ENCODE measurements at places on chromosomes 4 and X.

DNA sequence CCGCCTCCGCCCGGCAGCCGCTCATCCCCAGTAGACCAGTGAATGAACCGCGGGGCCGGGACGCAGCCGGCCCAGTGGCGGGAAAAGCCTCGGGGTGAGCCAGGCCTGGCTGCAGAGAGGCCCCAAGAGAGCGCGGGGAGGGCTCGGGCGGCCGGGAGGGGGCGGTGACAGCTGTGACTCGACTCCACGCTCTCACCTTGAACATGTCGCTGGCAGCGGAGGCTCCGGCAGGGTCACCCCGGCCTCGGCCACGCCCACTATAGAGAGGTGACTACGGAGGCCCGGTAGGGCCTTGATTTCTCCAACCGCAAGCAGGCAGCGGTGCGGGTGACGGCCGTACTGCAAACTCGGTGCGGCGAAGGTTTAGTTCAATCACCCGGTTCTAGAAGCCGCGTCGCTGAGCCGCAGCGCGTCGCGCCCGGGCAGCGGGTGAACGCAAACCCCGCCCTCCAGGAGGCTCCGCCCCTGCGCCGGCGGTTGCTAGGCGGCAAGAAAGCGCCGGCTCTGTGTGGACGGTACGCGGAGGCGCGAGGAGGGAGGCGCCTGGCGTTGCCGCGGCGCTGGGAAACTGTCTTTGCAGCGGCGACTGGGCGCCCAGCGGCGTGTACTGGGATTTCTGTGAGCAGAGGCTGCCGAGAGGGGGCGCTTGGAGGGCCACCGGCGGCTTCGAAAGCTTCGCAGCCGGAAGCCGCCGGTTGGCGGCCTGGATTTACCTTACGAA lies at the start of the genes APOO and CXorf58:
Gene APOO, minus strand, starts transcription at position 441 of the 721 bp plus-strand sequence. Its CDS starts 236 bp downstream, at position 205.
Gene CXorf58, plus strand, starts transcription at position 509 of the 721 bp plus-strand sequence. CDS start 2,297 bp downstream, outside the sequence.
- DNase-seq = peak; percentile 70

DNA sequence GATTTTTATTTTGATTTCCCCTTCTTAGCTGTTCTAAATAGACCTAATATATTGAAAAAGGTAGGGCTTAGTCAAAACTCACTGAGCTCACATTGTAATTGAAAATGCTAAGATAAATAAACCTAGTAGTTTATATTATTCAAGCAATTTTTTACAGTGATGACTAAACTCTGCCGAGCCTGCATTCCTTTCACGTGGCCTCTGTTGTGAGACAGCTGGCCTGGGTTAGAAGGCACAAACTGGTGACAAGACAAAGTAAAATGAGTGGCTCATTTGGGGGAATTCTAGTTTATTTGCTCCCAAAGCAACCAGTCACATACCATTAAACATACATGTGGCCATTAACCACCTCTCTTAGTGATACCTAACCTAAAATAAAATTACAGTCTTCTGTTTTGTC lies 169.4 kb upstream of the TEX13C start:
- DNase-seq = no peak

DNA sequence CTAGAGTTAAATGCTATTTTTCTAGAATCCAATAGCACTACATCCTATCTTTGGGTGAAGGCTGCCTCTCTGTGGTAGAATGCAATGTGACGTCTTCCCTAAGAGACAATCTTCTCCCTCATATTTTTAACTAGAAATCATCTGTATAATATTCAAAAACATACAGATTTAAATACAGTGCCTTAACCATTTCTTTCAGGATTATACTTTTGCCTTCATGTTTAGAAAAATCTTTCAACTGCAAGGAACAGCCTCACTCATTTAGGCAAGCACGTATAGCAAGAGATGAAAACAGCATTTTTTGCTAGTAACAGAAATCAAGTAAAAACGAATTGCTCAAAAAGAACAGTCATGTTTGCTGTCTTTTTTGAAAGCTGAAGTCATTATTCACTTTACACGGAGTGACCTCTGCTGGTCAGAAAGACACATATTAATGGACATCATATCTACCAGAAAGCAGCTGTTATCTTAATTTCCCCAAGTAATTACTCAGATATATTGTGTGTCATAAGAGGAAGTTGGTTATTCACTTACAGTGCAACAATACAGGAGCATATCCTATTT lies 422.3 kb downstream of the STPG2 start:
- no peak for DNase-seq

GRCh38 chr4:7335344-7336066 lies 99.2 kb downstream of the PSAPL1 start:
- no peak for DNase-seq

- DNase-seq = no peak
Measured at GRCh38 chrX:96244955-96245354, 439.7 kb upstream of the DIAPH2 start.

Measured in activated CD8-positive, alpha-beta memory T cell treated with anti-CD3 and anti-CD28 coated beads for 1 hour (primary cell).